Foreskin keratinocyte (primary cell): ENCODE measurements at places on chromosomes 12 and 14.

DNA sequence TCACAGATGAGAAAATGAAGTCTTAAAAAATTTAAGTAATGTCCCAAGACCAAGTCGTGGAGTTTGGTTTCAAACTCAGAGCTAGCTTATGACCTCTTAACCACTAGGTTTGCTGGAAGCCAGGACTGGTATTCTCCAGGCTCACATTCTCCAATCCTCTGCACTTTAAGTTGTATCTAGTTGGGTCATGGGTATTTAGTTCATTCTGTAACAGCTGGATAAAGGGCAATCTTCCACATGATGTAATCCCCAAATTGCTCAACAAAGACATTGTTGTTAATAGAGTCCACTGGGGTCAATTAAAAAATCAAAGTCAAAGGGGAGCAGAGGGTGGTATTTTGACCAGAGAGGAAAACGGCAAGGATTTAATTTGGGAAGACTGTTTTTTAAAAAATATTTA lies 17.8 kb upstream of the GAS2L3 start:
- no peak for DNase-seq

DNA sequence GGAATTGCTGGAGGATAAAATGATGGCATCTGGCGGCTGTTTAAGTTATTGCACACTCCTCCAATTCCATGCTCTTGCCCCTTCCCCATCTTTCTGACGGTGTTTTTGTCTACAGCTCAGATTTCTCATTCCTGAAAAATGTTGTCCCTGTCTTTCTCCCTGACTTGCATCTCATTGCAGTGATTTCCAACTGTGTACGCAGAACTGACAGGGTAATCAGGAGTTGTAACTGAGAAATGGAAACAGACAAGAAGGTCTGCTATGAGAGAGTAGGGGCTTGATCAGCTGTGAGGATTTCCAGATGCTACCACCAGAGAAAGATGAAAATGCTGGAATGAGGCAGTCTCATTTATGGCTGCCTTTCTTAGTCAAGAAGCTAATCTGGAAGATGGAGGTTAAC lies 1.3 kb downstream of the ERP27 start:
- DNase-seq: no peak

- no peak for DNase-seq
Observed at GRCh38 chr12:52900896-52901714, 3.8 kb downstream of the KRT8 start.

GRCh38 chr12:103673487-103673886 lies 86.4 kb downstream of the STAB2 start:
- DNase-seq: no peak
